Suprapubic skin (tissue), 4 donors: ENCODE measurements at places on chromosomes 11 and 22.

- H3K27me3 ChIP-seq = no peaks in the 10 kb centered on the region
- H3K4me3 ChIP-seq = no peak overlapping the region
- peaks cover 51% of the 10 kb centered on the region for H3K4me1 ChIP-seq
These were observed 4.0 kb upstream of the CDKN1C start for GRCh38 chr11:2889362-2890273.

- peaks cover 13% of the 10 kb centered on the region for H3K4me1 ChIP-seq
- no peaks in the 10 kb centered on the region for H3K36me3 ChIP-seq
- H3K4me3 ChIP-seq = no peak overlapping the region
- no peak overlapping the region for H3K27ac ChIP-seq
- H3K27me3 ChIP-seq = peaks cover 6% of the 10 kb centered on the region
- DNase-seq = no peak
These were observed 41.9 kb upstream of the WNT11 start for GRCh38 chr11:76248210-76248609.

DNA sequence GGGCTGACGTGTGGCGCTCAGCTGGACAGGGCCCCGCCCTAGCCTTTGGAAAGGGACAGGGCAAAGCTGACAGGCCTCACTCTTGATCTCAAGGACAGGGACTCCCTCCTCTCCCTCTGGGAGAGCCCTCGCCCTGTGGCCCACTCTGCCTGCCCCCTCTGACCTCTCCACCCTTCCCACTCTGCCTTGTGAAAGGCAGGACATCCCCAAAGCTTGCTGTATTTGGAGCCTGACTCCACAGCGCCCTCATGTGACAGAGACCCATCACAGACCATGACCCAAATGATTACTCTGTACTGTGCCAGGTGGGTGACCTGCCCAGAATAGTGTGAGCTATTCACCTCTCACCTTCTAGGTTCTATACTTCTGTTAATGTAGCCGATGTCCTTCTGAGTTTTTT, 18.8 kb downstream of the P2RY2 start:
- H3K4me1 ChIP-seq = peaks cover 12% of the 10 kb centered on the region
- DNase-seq = no peak
- H3K4me3 ChIP-seq = no peak overlapping the region

- no peak overlapping the region for H3K27ac ChIP-seq
- peaks cover 8% of the 10 kb centered on the region for H3K27me3 ChIP-seq
- no peak for DNase-seq
These were observed 58.2 kb downstream of the ZNF280B start for GRCh38 chr22:22450343-22450839.

DNA sequence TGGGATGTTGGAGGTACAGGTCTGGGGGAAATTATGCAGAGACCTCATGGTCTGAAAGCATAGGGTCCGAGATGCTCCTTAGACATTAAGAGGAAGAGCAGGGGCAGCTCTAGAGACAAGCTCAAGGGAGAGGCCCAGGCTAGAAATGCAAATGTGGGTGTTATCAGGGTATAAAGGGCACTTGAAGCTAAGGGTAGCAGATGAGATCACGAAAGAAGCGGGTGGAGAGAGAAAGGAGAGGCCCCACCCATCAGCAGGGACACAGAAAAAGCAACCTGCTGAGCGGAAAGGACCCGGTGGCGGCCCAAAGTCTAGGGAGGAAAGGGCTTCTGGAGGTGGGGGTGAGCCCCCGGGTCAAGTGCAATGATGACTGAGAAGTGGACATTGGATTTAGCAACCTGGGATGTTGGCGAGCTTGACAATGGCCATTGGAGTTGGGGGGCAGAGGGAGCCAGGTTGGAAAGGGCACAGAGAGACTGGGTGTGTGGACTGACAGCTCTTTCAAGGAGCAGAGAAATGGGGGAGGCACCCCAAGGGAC, 8.9 kb downstream of the TMPRSS6 start:
- H3K36me3 ChIP-seq = no peaks in the 10 kb centered on the region
- no peak overlapping the region for H3K27ac ChIP-seq
- H3K4me1 ChIP-seq = no peaks in the 10 kb centered on the region
- DNase-seq = no peak
- H3K27me3 ChIP-seq = peaks cover 34% of the 10 kb centered on the region
- no peak overlapping the region for H3K4me3 ChIP-seq

DNA sequence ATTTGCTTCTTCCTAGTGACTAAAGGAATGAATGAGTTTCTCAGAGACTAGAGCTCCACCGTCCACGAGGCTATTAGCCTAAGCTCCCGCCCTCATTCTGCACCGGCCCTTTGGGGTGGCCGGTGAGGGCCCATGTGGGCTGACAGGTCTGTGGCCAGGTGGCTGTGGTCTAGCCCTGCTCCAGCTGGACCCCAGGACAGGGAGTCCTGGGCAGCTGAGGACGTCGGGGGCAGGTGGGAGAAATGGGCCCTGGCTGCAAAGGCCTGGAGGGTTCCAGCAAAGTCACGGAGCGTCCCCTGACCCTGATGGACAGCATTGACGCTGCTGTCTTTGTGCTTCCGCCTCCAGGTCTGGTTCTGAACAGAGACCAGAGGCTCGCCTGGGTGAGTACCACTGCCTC, 12.2 kb downstream of the SERHL2 start:
- no peaks in the 10 kb centered on the region for H3K27me3 ChIP-seq
- H3K36me3 ChIP-seq = peaks cover 11% of the 10 kb centered on the region
- no peak overlapping the region for H3K27ac ChIP-seq
- H3K4me3 ChIP-seq = no peak overlapping the region
- DNase-seq = no peak
- no peaks in the 10 kb centered on the region for H3K4me1 ChIP-seq

- no peak overlapping the region for H3K27ac ChIP-seq
- H3K4me3 ChIP-seq = no peak overlapping the region
- peaks cover 45% of the 10 kb centered on the region for H3K4me1 ChIP-seq
- H3K27me3 ChIP-seq = no peaks in the 10 kb centered on the region
- no peak for DNase-seq
- no peaks in the 10 kb centered on the region for H3K36me3 ChIP-seq
These were observed 1.9 kb upstream of the ANO9 start for GRCh38 chr11:443542-444199.

DNA sequence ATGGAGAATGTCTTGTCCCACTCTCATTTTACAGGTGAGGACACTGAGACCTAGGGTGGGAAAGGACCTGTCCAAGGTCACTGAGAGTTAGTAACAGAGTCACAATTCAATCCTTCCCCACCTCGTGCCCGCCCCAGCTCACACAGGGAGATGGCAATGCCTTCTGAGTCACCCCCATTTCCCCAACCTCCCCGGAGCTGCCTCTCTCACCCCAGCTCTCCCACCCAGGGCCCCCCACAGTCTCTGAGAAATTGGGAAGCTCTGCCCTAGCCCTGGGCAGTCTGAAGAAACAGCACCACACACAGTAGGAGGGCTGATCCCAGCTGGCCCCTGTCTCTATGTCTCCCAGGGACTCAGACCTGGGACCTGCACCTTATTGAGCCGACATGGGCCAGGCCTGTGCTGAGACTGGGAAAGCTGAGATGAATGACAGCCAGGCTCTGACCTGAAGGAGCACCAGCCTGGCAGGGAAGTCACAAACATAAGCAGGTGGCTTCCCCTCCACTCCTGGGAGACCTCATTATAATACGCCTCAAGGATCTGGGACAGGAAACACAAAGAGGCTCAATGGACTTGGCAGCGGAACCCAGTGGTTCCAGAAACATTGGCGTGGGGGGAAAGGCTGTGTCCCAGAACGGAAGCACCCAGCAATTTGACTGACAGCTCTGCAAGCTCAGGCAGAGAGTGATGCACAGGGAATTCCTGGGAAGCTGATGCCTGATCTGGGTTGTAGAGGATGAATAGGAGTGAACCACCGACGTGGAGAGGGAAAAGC, 51.0 kb downstream of the CD6 start:
- peaks cover 15% of the 10 kb centered on the region for H3K4me1 ChIP-seq
- no peak overlapping the region for H3K4me3 ChIP-seq
- H3K27me3 ChIP-seq = peaks cover 24% of the 10 kb centered on the region
- no peaks in the 10 kb centered on the region for H3K36me3 ChIP-seq
- DNase-seq = no peak

GRCh38 chr11:128715691-128716561, 22.1 kb downstream of the FLI1 start:
- peak overlapping the region; percentile 53 for H3K27ac ChIP-seq
- H3K4me3 ChIP-seq = no peak overlapping the region
- no peaks in the 10 kb centered on the region for H3K36me3 ChIP-seq
- no peaks in the 10 kb centered on the region for H3K27me3 ChIP-seq

GRCh38 chr11:35185696-35186095, 46.7 kb downstream of the CD44 start:
- no peaks in the 10 kb centered on the region for H3K27me3 ChIP-seq
- no peak overlapping the region for H3K27ac ChIP-seq
- peaks cover 31% of the 10 kb centered on the region for H3K4me1 ChIP-seq
- no peak for DNase-seq
- H3K4me3 ChIP-seq = no peak overlapping the region

DNA sequence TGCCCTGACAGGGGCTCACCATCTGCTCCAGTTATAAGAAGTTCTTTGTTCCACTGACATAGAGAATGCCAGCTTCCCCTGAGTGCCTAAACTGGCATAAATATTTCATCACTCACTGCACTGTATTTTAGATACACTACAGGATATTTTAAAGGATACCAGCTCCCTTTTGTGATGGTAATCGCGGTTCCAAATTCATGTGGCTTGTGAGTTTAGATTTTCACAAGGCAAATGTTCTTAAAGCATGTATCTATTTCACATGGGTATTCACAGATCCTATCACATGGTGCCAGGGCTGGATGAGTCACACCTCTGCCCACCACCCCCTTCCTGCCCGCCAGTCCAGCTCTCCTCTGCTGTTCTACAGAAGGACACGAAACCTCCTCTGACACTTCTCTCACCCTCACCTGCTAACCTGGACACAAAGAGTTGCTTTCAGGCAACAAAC, 105.5 kb downstream of the KCNC1 start:
- H3K27me3 ChIP-seq = no peaks in the 10 kb centered on the region
- no peak for DNase-seq
- H3K27ac ChIP-seq = no peak overlapping the region
- no peaks in the 10 kb centered on the region for H3K36me3 ChIP-seq
- peaks cover 4% of the 10 kb centered on the region for H3K4me1 ChIP-seq

DNA sequence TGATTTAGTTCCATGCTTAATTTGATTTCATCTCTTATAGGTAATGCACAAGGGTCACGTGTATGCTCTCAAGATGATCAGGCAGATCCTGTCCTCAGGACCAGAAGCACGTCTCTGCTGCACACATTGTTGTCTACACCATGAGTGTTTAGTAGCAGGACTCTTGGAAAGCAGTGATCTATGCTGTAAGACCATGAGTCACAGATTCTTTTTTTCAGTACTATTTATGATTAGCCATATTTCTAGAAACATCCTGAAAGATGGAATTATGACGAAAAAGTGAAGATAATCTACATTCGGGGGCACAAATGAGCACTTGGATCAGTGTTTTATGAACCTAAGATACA, 29.6 kb downstream of the ZBED4 start:
- H3K36me3 ChIP-seq = peaks cover 43% of the 10 kb centered on the region
- H3K27me3 ChIP-seq = no peaks in the 10 kb centered on the region
- no peaks in the 10 kb centered on the region for H3K4me1 ChIP-seq
- no peak overlapping the region for H3K4me3 ChIP-seq
- H3K27ac ChIP-seq = no peak overlapping the region
- no peak for DNase-seq

- H3K36me3 ChIP-seq = peaks cover 28% of the 10 kb centered on the region
- peaks cover 20% of the 10 kb centered on the region for H3K4me1 ChIP-seq
- peak overlapping the region; percentile 90 for H3K27ac ChIP-seq
- no peak for DNase-seq
- H3K27me3 ChIP-seq = no peaks in the 10 kb centered on the region
- peak overlapping the region; percentile 83 for H3K4me3 ChIP-seq
These were observed 701 bp downstream of the TMEM216 start for GRCh38 chr11:61392981-61393595.

DNA sequence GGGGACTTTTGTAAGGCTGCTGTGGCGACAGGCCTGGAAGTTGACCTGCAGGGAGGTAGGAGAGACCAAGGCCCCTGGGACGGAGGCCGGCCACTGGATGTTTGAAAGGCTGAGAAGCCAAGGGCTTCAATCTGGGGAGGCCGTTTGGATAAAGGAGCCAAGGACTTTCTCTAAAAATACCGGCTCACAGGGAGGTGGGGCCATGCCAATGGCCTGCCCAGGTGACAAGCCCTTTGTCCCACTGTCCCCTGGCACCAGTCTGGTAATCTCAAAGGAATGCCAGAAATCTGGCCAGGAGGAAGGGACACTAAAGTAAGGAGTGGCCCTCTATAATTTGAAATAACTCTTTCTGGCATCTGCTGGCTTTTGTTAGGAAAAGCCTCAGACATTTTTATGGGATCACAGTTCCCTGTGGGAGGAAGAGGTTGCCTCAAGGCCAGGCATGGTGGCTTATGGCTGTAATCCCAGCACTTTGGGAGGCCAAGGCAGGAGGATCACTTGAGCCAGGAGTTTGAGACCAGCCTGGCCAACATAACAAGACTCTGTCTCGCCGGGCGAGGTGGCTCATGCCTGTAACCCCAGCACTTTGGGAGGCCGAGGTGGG, 1.9 kb upstream of the CHKA start:
- no peaks in the 10 kb centered on the region for H3K36me3 ChIP-seq
- H3K27ac ChIP-seq = no peak overlapping the region
- no peak overlapping the region for H3K4me3 ChIP-seq
- peak; percentile 73 for DNase-seq
- no peaks in the 10 kb centered on the region for H3K27me3 ChIP-seq

- no peak overlapping the region for H3K27ac ChIP-seq
- no peaks in the 10 kb centered on the region for H3K27me3 ChIP-seq
- H3K4me3 ChIP-seq = no peak overlapping the region
- DNase-seq = no peak
- no peaks in the 10 kb centered on the region for H3K4me1 ChIP-seq
These were observed 103.0 kb downstream of the PARVA start for GRCh38 chr11:12480401-12480800.

DNA sequence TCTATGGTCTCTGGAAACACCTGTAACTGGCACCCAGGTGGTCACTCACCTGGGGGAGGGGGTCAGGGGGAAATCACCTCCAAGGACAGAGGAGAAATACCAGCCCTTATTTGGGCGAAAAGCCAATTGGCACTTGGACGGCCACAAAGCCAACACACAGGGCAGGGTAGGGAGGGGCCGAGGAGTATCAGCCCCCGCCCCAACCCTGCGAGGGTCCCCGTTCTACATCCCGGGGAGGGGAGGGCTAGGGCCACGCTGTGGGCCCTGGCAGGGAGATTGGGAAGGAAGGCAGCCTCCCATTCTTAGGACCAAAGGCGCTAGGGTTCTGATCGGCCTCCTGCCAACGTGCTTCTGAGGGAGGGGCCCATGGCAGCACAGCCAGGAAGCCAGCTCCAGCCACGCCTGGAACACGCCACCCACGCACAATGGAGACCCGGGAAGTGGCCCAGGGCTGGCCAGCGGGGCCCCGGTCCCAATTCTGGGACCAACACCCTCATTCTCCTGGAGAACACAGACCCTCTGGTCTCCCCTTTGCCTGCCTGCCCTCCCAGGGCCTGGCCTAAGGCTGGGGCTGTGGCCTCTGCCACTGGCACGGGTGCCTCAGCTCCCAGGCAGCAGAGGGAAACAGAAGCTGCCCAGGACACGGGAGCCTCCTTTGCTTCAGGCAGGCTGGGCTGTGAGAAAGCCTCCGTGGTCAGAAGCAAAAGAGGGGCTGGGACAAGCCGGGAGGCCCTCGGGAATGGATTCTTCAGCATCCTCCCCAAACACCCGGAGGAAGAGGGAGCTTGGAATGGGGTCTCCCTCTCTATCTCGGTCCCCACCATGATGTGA, 7.4 kb downstream of the CBX6 start:
- H3K27me3 ChIP-seq = no peaks in the 10 kb centered on the region
- peak overlapping the region; percentile 17 for H3K4me3 ChIP-seq
- peaks cover 16% of the 10 kb centered on the region for H3K36me3 ChIP-seq
- H3K4me1 ChIP-seq = peaks cover 42% of the 10 kb centered on the region
- H3K27ac ChIP-seq = peak overlapping the region; percentile 62
- DNase-seq = no peak
